ENCODE measurements at places on chromosomes 3 and 15. TPM values are rescaled to one million over a fixed set of nuclear protein-coding genes. Genes with fewer than 3 reads are reported as not detected.

DNA sequence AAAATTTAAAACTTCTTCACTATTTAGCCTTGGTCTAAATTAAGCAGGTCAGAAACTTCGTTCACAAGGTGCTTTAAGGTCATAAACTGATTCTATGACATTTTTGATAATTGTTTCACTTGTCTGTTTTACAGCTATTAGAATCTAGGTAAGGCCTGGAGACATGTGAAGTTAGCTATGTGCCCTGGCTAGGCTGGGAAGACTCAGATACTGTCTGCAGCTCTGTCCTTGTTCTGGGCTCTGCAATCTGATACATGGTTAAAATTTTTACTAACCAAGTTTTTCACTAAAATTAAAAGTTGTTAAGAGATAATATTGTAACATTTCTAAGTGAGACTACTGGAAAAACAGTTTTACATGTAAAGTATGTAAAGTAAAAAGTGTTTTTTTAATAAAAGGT, 479.6 kb upstream of the EPHA6 start:
- no peak overlapping the region for H3K4me3 ChIP-seq
- no peaks in the 10 kb centered on the region for H3K4me1 ChIP-seq
- H3K27me3 ChIP-seq = no peaks in the 10 kb centered on the region
- no peak overlapping the region for H3K27ac ChIP-seq
- no peak for DNase-seq

- no peak for DNase-seq
- no peak overlapping the region for H3K4me3 ChIP-seq
- no peak overlapping the region for H3K27ac ChIP-seq
These were observed 49.5 kb downstream of the FBN1 start for GRCh38 chr15:48595981-48596380.

- no peaks in the 10 kb centered on the region for H3K27me3 ChIP-seq
- DNase-seq = no peak
- no peaks in the 10 kb centered on the region for H3K36me3 ChIP-seq
- no peak overlapping the region for H3K4me3 ChIP-seq
These were observed 27.7 kb upstream of the MUC4 start for GRCh38 chr3:195839260-195840010.

Gene TGM4
- not detected for total RNA-seq

DNA sequence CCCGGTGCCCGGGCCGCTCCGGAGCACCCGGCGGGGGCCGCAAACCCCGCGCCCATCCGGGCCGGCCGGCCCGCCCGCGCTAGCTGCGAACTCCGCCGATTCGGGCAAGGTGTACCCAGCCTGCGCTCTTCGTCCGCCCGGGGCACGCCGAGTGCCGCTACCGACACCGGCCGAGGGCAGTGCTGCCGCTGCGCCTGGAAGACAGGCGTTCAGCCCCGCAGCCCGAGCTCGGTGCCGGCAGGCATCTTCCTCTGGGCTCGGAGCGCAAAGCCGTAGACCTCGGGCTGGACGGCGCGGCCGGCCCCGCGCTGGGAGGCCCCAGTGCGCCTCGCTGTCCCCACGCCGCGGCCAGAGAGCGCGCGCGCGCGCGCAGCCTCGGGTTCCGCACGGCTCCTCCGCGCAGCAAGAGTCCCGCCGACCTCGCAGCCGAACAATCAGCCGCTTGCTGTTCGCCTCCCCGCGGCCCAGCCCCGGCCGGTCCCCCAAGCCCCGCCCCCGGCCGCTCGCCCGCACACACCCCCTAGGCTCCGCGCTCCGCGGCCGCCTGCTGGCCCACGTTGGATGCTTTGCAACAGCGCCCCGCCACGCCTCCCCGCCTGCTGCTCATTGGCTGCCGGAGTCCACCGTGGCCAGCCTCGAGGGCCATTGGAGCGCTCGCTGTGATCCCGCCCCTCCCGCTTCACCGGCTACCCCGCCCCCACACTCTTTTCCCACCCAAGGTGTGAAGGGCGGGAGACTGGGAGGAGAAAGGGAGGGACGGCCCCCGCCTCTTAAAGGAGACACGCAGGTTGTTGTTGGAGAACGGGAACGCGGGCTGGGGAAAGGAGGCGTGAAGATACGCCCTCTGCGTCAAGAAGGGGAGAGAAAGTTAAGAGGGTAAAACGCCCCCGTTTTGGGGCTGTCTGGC, at the start of gene LRIG1:
TSS of gene LRIG1 (minus strand) at position 447 of the 907 bp plus-strand sequence. CDS start 615 bp downstream, outside the sequence.
- H3K36me3 ChIP-seq = peaks cover 12% of the 10 kb centered on the region
- peaks cover 11% of the 10 kb centered on the region for H3K4me1 ChIP-seq
- H3K27ac ChIP-seq = no peak within 1 kb of the TSS
- peak within 1 kb of the TSS; percentile 96 for H3K4me3 ChIP-seq
- no peaks in the 10 kb centered on the region for H3K27me3 ChIP-seq
- DNase-seq = peak; percentile 100

- DNase-seq = no peak
- no peaks in the 10 kb centered on the region for H3K27me3 ChIP-seq
- H3K36me3 ChIP-seq = peaks cover 6% of the 10 kb centered on the region
- no peak overlapping the region for H3K27ac ChIP-seq
- H3K4me1 ChIP-seq = no peaks in the 10 kb centered on the region
These were observed 246.6 kb upstream of the KCNMB2 start for GRCh38 chr3:178289544-178290160.

- no peaks in the 10 kb centered on the region for H3K27me3 ChIP-seq
- peaks cover 3% of the 10 kb centered on the region for H3K36me3 ChIP-seq
- no peak overlapping the region for H3K4me3 ChIP-seq
- no peak for DNase-seq
These were observed 19.4 kb upstream of the ALDH1A3 start for GRCh38 chr15:100859970-100860828.

Gene PTX3
- total RNA-seq = 0.11 TPM

GRCh38 chr3:169923189-169923588, 11.8 kb downstream of the SAMD7 start:
- no peaks in the 10 kb centered on the region for H3K4me1 ChIP-seq
- no peaks in the 10 kb centered on the region for H3K27me3 ChIP-seq
- no peaks in the 10 kb centered on the region for H3K36me3 ChIP-seq
- H3K4me3 ChIP-seq = no peak overlapping the region
- H3K27ac ChIP-seq = no peak overlapping the region
- no peak for DNase-seq

DNA sequence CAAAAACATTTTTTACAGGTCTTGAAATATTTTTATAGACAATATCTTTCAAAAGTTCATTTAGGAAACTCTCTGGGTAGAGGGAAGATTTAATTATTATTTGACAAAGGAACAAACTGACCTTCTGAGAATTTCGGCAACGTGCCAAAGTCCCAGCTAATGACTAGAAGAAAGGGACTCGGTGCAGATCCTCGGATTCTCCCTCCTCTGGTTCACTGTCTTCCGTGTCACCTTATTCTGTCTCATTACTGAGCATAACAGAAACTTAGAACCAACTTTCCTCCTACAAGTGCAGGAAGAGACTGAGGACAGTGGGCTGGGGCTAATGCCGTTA, 339.1 kb downstream of the MECOM start:
- H3K4me1 ChIP-seq = no peaks in the 10 kb centered on the region
- no peak overlapping the region for H3K27ac ChIP-seq
- no peak for DNase-seq
- H3K27me3 ChIP-seq = no peaks in the 10 kb centered on the region
- no peaks in the 10 kb centered on the region for H3K36me3 ChIP-seq
- no peak overlapping the region for H3K4me3 ChIP-seq

GRCh38 chr3:143418391-143418790, 298.8 kb downstream of the CHST2 start:
- no peak overlapping the region for H3K4me3 ChIP-seq
- H3K27me3 ChIP-seq = no peaks in the 10 kb centered on the region
- no peak overlapping the region for H3K27ac ChIP-seq
- no peak for DNase-seq

DNA sequence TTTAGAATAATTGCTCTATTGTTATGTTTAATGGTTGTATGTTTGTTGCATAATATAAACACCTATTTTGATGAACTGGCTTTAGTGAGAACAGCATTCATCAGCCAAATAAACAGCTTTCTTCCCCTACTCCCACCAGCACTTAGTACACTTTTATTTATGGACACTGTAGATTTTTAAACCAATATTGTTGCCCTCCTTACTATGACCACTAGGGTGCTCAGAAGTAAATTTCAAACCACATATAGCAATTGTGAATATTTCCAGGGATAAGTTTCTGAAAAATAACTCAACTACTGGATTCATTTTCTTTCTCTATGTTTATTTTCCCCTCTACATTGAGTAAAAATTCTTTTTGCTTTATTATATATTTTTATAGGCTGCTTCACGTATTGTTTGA, 84.7 kb upstream of the PTX3 start:
- H3K4me3 ChIP-seq = no peak overlapping the region
- H3K27ac ChIP-seq = no peak overlapping the region
- H3K27me3 ChIP-seq = no peaks in the 10 kb centered on the region
- 0 out of 2 replicates have a peak, but pooled peaks cover 3% of the 10 kb centered on the region for H3K4me1 ChIP-seq

GRCh38 chr3:118909763-118910162, 124.9 kb downstream of the IGSF11 start:
- 0 out of 2 replicates have a peak, but pooled peaks cover 6% of the 10 kb centered on the region for H3K36me3 ChIP-seq
- no peak overlapping the region for H3K27ac ChIP-seq
- DNase-seq = no peak
- H3K4me3 ChIP-seq = no peak overlapping the region
- H3K27me3 ChIP-seq = no peaks in the 10 kb centered on the region

GRCh38 chr15:65004993-65005392, 15.3 kb upstream of the SPG21 start:
- H3K36me3 ChIP-seq = peaks cover 20% of the 10 kb centered on the region
- no peak overlapping the region for H3K4me3 ChIP-seq
- DNase-seq = no peak
- H3K4me1 ChIP-seq = no peaks in the 10 kb centered on the region
- H3K27ac ChIP-seq = no peak overlapping the region

GRCh38 chr3:85258819-85259218, 300.0 kb downstream of the CADM2 start:
- no peaks in the 10 kb centered on the region for H3K36me3 ChIP-seq
- H3K27me3 ChIP-seq = no peaks in the 10 kb centered on the region
- H3K4me3 ChIP-seq = no peak overlapping the region
- no peak for DNase-seq

Gene SOX14
- 0.57 TPM for total RNA-seq

DNA sequence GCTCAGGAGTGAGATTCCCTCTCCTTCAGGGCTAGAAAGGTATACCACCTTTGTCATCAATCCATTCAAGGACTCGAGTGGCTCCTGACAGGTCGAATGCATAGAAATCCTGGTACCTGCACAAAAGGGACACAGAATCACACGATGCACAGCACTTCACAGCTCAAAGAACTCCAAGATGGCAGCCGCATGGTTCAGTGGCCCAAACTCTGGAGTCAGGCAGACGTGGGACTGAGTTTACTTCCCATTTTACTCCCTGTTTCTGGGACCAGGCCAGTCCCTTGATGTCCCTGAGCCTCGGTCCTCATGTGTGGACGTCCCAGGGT, 536 bp downstream of the WDR73 start:
- no peak for DNase-seq
- no peaks in the 10 kb centered on the region for H3K4me1 ChIP-seq
- peak overlapping the region; percentile 95 for H3K4me3 ChIP-seq
- no peak overlapping the region for H3K27ac ChIP-seq

DNA sequence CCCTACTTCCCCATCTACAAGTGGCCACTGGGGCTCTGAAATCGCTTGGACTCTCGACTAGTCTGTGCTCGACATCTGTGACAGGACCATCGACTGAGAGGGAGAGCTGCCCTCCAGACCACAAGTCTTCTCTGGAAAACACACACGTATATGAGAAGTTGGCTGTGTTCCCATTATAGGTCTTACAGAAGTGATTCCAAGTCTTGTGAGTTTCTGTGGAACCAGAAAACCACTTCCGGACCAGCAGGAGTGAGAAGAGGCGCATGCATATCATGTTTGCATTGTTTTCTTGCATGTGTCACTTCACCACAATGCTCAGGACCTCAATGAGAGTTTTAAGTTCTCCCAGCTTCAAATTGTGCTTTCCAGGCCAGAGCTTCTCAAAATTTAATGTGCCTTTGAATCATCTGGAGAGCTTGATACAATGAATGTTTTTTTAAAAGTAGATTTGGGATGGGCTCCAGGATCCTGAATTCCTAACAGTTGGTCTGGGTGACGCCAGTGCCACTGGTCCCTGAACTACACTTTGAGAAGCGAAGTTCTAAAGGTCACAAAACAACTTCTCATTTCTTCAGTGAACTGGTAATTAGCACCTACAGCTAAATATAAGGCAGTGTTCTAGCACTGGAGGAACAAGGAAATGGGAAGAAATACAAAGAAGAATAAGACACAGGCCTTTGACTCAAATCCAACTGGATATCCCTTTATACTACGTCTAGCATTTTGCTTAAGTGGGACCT, 15.7 kb downstream of the LIPC start:
- no peak for DNase-seq
- H3K4me3 ChIP-seq = no peak overlapping the region
- H3K27me3 ChIP-seq = no peaks in the 10 kb centered on the region

DNA sequence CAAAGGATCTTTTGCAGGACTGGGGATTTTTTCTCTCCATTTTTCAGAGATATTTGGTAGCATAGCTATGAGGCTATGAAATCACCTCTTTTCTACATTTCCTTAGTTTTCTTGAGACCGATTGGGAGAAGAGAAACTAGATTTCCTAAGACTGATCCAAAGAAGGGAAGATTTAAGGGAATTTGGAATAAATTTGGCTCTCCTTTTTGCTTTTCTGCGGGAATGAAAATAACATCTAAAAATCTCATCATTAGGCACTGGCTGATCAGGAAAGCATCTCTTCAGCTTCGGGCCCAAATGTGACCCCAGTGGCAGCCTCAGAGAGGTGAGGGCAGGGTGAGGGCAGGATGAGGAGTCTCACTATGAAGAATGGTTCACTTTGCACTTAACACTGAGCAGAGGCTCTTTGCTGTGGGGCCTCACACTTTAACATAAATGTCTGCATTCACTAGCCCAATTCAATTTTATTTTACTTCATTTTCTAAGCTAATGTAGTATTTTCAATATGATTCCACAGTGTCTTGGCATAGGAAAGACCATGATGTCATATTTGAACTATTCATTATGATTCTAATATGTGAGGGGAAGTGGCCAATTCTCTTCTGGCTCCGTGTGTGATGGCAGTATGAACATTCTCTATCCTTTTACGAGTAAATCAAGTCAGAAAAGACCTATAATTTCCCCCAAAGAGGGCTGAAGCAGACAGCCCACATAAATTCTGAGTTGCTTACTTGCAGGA, 193.2 kb downstream of the MEX3B start:
- no peak overlapping the region for H3K27ac ChIP-seq
- no peak for DNase-seq
- no peaks in the 10 kb centered on the region for H3K4me1 ChIP-seq

Gene KLHL6
- total RNA-seq = not detected

- H3K27ac ChIP-seq = no peak overlapping the region
- no peak overlapping the region for H3K4me3 ChIP-seq
- no peak for DNase-seq
These were observed 21.3 kb downstream of the CHD2 start for GRCh38 chr15:92921215-92922131.
